Inflammatory macrophage treated with lipopolysaccharide for 1 hour (primary cell): ENCODE measurements at places on chromosomes 3 and 15.

DNA sequence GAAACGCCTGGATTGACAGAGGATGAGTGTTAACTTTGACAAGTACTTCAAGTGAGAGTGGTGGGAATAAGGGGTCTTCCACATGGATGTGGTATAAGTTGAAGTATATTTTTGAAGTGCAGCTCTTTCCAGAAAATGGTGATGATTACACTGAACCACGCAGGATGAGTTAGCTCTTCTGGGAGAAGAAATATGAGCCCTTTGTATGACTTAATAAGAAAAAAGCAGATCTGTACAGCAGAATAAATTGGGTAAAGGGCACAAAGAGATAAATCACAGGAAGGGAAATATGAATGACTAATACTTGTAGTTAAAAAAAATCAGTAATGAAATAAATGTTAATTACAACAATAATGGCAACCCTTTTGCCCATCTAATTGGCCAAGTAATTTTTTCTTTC is 1.3 kb downstream of the CCR3 start:
- DNase-seq, result no peak

- no peak for DNase-seq
Measured at GRCh38 chr3:189394599-189395121, 222.9 kb downstream of the TPRG1 start.

DNA sequence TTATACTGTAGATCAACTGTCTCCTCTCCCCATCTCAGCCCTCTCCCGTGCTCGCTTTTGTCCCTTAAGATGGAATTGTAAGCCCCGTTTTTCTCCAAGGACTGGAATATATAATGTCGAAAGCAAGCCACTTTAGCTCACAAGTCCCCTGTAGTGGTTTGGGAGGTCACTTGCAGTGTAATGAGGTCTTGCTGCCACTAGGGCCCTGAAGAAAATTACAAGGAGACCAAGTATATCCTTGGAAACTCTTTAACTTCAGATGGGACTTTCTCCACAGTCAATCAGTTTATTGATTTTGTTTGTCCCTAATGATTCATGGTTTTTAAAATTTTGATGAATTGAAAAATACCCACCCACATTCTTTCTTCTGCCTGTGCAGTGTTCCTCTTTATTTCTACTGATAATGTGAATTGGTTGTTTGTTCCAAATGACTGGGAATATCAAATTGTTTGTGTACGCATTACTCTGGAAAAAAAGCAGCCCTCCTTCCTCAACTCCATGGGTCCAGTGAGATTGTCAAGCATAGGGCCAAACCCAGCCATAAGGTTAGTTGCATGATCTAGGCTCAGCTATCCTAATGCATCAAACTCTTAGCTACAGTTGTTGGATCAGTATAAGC is 294.8 kb downstream of the MCTP2 start:
- DNase-seq, result peak; percentile 6

DNA sequence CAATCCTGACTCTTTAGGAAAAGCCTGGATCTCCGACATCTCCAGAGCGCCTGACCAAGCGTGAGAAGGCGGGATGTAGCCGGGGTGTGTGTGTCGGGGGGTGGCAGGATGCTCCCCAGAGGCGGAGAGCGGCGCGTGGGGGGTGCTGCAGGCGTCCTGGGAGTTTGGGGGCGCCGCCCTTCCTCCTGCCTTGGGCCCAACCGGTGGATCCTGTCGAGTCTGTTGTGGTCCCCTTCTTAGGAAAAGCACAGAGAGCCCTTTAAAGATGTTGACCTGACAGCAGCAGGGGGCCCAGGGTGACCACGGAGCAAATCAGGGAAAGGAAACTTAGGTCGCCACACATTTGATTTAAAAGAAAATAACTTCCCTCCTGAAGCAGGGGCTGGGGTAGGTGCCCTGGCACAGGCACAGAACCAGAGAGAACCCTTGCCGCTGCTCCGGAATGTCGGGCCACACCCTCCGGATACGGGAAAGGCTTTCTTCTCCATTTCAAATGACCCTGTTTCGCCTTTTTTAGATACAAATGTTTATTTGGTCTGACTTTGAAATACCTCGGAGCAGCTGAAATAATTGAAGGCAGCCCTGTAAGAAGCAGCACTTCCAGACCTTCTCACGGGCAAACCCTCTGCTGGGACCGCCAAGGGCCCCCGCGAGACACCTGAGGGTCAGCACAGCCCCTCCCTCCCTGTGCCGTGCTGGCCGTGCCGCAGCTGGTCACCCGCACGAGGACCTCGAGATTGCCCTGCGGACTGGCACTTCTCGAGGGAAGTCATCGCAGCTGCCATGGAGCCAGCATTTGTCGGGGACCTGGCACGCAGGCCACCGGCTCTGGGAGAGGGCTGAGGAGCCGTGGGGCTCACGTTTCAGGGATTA is 102.9 kb upstream of the KLF13 start:
- DNase-seq, result no peak

- DNase-seq, result peak; percentile 96
Measured at GRCh38 chr3:52243791-52244628, 1.5 kb upstream of the PPM1M start.

- no peak for DNase-seq
Measured at GRCh38 chr3:13665582-13666226, 116.8 kb downstream of the FBLN2 start.
